T-cell (primary cell): ENCODE measurements at places on chromosomes 2 and 18.

DNA sequence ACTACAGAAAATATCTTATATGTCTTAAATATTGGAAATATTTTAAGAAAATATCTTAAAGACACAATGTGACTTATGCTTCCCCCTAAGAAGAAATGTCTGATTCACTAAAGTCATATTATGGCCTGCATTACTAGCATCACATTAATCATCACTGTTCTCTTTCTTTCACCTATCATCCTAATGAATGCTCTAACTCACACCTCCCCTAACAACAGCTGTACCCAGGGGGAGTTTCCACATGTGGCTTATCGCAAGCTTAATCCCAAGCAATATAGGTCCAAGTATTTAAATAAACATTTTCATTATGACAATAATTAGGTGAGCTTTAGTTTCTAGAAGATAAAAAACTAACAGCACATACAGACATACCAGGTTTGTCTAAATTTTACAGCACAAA lies 39.6 kb downstream of the REV1 start:
- DNase-seq = no peak

DNA sequence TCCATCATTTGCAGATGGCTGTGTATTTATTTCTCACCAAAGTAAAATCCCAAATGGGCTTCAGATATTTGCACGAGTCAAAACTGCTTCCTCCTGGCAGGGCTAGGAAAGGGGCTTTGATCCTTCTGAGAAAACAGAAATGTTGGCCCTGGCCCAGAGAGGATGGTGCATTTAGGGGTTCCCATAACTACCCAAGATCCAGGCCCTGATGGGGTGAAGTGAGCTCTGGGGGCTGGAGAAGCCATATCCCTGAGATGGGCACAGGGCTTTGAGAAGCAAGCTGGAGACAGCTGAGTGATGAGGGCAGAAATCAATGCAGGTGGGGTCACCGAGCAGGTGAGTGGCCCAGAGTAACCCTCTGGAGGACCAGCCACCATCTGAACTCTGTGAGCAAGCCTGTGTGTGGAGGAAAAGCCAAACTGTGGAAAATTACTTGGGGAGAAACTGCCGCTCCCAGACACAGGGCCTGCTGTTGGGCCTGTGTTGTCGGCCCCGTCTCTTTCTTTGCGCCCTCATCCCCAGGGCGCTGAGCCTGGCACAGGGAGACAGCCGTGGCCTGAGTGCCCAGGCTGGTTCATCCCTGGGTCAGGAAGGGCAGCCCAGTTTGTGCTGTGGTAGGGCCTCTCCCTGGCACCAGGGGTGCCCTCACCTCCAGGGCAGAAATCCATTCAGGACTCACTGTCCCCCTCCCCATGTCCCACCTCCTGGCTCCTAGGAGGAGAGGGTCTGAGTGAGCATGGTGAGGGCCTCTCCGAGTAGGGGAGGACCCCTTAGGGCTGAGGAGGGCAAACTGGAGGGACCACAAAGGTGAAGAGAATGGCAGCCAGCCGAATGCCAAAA lies 167.8 kb upstream of the HAAO start:
- no peak for DNase-seq

GRCh38 chr2:172726172-172726735 lies 9.4 kb upstream of the RAPGEF4 start:
- DNase-seq = no peak

GRCh38 chr18:74949611-74950010 lies 259.3 kb downstream of the PTGR3 start:
- DNase-seq = no peak

DNA sequence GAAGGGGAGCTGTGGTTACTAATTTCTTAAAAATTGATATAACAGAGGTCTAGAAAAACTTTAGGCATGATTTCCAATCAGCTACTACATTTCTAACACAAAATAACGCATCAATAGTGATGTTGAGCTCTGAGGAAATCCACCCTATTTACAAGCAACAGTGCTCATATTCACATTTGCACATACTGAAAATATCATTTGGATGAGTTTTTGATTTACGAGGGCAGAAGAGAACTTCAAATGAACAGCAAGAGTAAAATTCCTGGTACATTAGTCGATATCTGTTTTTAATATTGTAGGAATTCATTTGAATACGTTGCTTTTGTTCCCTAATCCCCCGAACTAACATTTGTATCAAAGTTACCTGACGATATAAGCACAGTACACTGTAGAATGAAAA lies 761.0 kb upstream of the POU3F3 start:
- no peak for DNase-seq

DNA sequence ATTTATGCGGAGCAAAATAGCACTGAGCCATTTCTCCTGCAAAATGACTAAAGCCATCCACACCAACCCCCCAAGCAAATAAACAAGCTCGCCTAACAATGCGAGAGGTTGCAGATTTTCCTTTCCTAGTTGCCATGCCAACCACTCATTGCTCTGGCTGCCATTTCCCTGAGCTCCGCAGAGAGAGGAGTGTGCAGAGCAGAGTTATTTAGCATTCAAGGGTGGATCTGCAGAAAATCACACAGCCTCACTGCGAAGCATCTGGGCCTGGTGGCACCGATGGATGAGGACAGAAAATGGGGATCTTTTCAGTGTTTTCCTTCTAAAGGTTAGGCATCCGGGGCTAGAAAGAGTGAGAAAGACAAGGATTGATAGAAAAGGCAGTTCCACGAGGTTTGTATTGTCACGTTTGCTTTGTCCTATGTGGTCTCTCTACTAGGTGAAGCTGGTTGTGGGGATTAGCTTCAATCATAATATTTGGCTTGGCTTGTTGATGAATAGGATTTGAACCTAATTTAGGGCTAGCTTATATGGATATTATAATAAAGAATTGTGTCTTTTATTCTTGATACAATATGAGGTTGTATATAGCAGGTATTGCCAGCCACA lies 110.2 kb upstream of the UNC80 start:
- no peak for DNase-seq

GRCh38 chr2:140436936-140437335 lies 1656.7 kb upstream of the NXPH2 start:
- DNase-seq = no peak

- DNase-seq = no peak
Observed at GRCh38 chr18:22813648-22814328, 119.3 kb upstream of the RBBP8 start.

- no peak for DNase-seq
Observed at GRCh38 chr2:107259408-107260195, 373.6 kb upstream of the ST6GAL2 start.

DNA sequence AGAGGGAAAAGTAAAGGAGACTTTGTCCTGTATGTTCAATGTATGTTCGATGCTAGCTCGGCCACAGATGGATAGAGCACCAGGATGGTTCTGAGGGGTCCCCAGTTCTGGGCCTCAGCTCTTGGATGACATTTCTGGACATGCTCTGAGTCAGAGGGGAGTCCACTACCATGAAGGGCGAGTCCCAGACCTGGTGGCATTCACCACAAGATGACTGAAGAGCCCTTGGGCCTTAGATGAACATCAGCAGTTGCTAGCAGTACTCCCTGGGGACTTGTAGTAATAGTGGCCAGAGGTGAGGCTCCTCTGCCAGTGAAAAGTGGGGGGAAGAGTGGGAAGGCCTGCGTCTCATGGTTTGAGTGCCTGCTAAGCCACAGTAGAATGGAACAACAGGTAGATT lies 109.5 kb downstream of the GRB14 start:
- no peak for DNase-seq

DNA sequence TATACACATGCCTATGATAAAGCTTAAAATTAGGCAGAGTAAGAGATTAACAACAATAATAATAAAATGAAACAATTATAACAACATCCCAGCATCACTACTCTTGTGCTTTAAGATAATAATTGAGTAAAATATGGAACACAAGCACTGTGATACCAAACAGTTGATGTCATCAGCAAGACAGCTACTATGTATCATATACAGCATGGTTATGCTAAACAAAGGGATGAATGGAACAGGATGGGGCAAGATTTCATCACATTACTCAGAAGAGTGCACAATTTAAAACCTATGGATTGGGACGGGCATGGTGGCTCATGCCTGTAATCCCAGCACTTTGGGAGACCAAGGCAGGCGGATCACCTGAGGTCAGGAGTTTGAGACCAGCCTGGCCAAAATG lies 1221.0 kb downstream of the SUCLG1 start:
- no peak for DNase-seq
